ENCODE measurements at places on chromosomes 4 and X.

- no peak for DNase-seq
Observed at GRCh38 chrX:36908801-36909675, 99.1 kb upstream of the FAM47C start.

- no peak for DNase-seq
Observed at GRCh38 chrX:18041656-18042055, 179.0 kb downstream of the BEND2 start.

GRCh38 chrX:46310815-46311497, 234.3 kb downstream of the ZNF674 start:
- no peak for DNase-seq

DNA sequence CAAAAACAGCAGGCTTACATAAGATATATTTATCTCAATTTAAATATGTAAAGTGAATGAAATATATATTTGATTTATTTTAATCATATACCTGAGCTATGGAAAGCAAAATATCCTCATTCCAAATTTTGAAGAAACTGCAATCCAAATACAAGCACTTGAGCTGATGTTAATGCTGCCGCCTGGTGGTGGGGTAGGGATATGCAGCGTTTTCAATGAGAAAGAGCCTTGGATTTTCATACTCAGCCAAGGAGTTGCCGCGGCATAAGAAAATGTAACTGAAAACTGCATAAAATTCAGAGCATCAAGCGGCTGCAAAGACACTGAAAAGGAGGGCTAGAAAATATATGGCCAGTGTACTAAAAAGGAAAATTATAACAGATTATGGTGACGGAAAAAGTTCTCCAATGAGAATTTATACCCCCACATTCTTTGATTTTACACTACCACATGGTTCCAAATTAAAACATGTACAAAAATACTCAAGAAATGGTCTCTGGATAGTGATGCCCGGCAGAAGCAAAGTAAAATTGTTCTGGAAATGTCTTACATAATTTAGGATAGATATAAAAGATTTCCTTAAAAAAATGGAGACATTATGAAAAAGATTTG, 660.3 kb upstream of the PITX2 start:
- peak; percentile 1 for DNase-seq

DNA sequence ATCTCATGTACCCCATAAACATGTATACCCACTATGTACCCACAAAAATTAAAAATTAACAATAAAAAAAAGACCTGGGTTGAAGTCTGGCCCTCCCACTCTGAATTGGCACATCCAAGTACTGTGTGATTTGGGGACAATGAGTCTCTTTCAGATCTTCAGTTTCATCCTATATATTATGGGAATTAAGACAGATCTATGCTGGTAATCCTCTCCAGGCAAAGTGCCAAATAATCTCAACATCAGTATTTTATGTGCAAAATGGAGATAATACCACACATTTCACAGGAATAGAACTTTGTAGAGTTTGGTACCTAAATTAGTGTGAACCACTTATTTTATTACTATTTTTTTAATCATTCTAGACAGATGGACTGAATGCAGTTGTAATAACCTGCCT, 11.0 kb upstream of the SCD5 start:
- DNase-seq = no peak

DNA sequence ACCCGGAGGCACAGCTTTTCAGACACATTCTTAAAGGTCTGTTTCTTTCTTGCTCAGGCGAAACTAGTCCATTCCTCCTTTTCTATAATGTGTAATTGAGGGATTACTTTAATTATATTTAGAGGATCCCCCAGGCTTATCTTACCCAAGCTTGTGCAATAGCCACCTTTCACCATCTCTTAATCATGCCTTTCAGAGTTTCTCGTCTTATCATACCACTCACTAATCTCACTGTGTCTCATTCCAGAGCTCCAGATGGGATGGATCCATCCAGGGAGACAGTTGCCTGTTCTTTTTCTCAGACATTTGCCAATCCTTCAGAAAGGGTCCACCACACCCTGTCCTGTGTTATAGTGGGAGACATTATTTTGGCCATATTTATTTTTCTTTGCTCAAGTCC, 12.5 kb downstream of the SPARCL1 start:
- DNase-seq = no peak

Data from effector CD4-positive, alpha-beta T cell (primary cell).